ENCODE measurements at places on chromosomes 3 and 15.

DNA sequence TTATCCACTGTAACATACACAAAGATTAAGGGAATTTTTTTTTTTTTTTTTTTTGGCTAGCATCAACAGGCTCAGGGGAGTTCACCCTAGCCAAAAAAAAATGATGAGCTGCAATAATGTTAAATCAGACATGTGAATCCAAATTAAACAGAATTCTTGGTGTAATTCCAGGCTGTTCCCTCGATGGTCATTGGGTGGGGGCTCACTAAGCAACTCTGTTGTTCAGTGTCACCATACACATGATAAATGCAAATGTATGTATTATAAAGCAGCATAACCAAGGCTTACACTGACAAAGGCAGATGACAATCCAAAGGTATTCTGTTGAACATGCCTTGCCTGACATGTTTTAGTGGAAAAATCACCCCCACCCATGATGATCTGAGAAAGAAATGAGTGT, 29.0 kb downstream of the IL1RAP start:
- DNase-seq: no peak

DNA sequence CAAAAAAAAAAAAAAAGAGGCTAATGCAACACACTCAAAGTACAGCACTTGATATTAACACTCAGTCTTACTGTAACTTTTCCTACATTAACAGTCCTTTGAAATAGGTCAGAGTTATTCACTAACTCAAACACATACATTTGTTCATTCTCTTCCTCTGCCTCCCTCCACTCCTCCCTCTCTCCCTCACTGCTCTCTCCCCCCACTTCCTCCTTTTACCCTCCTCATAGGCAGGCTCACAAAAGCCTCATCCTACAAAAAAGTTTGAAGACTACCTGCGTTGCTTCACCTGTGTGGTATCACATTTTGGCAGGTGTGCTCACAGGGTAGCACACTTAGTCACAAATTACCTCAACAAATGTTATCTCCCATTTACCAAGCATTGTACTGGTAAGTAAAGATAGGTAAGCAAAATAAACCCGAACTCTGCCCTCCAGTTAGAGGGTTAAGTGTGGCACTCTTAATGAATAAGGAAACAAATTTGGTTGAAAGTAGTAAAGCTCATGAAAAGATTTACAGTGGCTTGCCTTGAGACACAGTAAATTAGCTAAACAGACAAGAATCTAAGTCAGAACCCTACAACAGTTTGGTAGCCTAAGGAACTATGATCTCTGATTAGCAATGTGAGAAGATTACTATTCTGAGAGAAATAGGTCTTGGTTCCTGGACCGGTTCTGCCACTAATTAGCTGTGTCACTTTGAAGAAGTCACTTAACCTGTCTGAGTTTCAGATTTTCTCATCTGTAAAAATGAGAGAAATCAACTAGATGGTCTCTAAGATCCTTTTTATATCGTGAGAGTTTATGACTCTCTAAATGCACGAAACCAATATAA, 151.0 kb upstream of the MLF1 start:
- no peak for DNase-seq

GRCh38 chr3:5423076-5423475, 235.6 kb downstream of the EDEM1 start:
- no peak for DNase-seq

DNA sequence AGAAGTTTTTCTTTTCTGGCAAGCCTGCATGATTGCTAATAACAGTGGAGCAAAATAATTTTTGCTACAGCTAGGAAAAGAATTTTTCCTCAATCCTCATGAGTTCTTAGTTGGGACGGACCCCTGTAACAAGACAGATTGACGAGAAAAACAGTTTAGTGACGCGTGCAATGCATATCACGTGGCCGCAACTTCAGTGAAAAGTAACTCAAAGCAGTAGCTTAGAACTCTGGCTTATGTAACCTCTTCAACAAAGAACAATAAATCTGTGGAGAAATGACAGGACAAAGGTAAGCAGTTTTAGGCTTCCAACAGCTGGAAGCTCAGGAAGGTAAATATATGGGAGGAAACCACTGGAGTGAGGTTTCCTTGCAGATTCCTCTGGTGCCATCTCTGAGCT, 19.7 kb downstream of the FAM107A start:
- DNase-seq: no peak

- no peak for DNase-seq
Measured at GRCh38 chr3:52086461-52086860, 30.1 kb upstream of the DUSP7 start.

DNA sequence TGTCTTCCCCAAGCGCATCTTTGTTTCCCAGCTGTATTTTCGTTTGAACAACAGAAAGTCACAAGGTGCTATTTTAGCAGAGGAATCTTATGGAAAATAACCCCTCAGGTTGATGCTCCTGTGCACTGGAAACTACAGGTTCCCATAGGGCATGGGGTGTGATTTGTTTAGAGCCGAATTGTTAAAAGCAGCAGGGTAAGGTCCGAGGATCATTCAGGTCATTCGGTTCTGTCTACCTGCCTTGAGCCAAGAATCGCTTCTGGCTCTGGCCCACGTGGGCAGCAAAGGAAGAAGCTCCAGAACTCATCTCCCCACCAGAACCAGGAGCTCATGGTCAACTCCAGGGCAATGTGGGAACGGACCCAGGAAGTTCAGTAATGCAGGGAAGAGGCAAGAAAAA, 116.7 kb upstream of the TPM1 start:
- no peak for DNase-seq

DNA sequence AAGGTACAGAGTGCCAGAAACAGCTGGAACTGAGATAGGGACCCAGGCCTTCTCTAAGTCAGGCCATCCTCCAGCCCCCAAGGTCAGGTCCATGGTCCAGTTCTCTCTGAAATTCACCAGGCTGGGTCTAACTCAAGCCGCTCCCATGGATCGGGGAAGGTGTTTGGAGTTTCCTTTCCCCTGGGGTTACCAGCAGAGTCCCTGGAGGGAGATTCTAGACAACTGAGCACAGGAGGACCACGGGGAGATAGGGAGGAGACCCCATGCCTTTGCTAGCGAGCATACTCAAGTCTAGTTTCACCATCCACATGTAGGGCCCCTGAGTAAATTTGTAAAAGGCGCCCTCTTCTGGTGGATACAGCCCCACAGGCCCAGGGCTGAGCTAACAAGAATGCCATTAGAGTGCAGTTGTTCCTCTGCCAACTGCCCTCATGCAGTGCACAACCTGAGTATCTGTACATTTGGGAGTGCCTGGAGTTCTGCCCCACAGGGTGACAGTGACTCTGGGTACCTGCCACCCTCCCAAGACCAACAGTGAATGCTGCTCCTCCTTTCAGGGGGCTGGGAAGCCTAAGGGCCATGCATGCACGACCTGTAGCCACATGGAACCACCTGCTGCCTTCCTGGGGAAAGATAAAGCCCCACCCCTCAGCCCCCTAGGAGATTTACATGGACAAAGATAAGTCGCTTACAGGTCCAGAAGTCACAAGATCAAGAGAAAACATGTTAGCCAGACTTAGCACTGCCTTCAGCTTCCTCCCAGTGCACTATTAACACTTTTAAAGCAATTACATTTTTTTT, 89.0 kb downstream of the IQSEC1 start:
- peak; percentile 44 for DNase-seq

DNA sequence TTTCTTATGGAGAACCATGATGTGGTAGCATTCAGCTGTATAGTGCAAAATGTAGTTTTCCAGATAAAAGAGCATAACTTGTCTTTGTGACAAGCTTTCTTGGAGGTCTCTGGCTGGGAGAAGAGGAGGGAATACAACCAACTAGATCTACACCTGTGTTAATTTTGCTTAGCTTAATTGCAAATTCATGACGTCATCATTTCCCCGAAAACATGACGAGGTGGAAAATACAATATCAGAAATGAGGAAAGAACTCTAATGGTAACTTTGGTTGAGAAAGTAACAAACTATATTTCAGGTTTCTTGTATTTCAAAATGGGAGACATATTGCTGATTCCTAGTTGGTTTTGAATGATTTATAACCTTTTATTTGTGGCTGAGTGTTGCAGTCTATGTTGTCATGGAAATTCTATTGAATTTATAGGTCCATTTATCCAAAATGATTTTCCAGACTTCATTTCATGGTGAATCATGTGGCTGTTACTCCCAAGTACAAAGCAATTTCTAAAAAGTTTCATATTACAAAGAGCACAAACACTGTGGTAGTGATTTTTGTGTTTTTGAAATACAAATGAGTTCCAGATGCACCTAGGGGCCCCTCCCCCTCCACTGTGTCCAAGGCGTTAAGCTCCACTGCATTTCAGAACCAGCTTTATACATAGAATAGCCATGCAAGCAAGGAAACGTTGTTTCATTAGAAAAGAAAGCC, 307.2 kb downstream of the FEZF2 start:
- DNase-seq: no peak

DNA sequence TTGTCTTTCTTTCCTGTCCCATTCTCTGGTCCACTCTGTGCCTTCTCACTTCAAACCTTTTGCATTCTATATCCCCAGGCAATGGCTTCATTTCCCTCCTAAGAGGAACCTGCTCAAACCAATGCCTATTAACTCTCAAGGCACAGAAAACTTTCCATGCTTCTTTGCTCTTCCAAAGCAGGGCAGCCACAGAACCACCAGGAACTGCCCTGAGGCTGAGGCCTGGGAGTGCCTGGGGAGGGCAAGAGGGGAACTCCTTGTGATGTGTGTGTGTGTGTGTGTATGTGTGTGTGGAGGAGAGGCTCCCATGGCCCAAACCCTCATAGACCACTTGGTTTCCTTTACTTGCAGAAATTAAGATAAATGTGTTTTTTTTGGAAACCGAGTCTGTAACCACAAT, 14.1 kb upstream of the PGPEP1L start:
- no peak for DNase-seq

DNA sequence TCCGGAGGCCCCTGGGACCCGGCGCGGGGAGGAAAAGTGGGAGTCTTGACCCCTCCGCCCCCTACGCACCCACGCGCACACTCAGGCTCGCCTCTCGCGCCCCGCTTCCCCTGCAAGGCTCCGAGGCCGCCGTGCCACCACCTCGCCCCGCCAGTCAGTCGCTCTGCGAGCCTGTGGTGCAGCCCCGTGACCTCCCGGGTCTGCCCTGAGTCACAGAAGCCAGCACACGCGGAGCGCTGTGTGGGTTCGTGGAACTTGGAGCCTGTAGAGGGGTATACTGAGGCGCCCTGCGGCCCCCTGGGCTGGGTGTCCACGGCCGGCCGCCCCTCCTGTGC, 380 bp upstream of the ALS2CL start:
- peak; percentile 43 for DNase-seq

GRCh38 chr15:59051873-59052861, 52.8 kb upstream of the CCNB2 start:
- DNase-seq: no peak

DNA sequence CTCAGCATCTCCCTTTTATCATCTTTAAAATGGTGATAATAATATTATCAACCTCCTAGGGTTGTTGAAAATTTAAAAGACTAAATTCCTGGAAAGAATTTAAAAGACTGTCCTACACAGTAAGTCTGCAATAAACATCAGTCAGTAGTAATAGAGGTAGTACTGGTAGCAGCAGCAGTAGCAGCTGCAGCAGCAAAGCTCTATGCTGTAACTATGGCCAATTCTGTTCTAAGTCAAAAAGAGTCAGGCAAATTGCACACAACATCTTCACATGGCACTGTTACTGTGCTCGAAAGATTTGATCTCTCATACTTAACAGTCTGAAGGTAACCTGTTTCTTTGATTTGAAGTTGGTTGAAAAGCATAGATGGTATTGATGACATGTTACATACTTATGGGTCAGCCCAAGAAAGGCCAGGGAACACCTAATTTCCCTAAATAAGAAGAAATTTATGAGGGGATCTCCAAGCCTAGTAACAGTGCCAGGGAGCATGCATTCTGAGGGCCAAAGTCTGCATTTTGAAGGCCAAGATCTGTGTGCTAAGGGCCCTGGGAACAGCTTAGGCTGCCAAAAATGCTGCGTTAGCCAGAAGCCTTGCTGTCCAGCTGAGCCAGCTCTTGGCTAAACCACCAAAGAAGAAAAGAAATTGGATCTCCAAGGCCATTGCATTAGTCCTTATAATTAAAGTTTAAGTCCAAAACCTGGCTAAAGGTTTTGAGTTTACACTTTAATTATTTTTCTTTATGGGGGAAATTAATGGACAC, 68.2 kb downstream of the SIDT1 start:
- no peak for DNase-seq

DNA sequence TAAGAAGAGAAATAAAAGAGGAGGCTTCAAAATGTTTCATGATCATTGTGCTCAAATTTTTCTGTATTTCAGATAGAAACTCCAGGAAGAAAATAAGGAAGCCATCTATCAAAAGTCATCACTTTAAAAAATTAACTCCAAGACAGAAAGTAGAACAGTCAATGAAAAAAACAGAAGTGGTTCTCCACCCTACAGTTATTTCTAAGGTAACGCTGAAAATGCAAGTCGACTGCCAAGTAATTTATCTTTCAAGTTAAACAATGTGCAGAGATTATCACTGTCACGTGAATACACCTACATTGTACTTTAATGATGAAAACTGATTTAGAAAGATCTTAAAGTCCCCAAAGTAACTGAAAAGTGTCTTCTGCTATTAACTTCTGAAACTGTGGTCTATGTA, 78.5 kb upstream of the SNRPA1 start:
- DNase-seq: no peak

- peak; percentile 13 for DNase-seq
Measured at GRCh38 chr15:88401996-88402656, 65.1 kb downstream of the MRPL46 start.

DNA sequence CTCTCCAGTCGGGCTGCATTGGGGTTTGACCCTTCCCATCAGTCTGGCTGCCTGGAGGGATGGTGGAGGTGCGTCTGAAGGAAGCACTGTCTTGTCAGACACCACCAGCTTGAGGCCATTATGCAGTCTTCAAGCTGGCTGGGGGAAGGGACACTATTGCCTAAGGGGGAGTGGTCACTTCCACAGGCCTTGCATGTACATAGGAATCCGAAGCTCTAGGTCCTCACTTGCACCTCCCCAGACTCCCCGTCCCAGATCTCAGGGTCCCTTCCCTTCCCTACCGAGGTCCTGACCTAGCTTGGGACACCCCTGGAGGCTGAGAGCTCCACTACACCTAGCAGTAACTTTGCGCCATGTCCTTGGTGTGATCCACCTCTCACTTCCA, 48.6 kb upstream of the KLF13 start:
- no peak for DNase-seq

DNA sequence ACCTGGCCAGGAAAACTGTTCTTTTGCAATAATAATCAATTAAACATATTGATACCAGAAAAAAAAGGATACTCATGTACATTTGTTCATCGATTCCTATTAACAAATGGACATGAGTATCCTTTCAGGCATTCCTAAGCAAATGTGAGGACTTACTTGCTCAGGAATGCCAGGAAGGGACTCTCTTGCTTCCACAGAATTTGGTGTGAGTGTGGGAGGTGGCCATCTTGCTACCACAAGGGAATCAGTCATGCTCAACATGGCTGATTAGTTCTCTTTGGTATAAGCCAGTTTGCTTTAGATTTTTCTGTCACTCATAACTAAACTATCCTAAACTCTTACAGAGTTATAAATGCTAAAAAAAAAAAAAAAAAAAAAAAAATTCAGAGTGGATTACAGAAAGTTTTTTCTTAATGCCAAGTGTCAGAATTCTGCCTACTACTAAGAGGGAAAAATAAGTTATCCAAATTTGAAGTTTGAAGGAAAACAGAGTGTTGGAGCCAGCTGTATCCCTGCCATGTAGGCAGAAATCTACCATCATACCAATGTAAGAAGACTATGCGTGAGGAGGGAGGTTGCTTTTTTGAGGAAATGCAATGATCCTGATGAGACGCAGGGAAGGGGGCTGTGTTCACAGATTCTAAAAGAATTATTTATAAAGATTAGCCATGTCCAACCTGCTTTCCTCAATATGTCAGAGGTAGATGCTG, 98.7 kb downstream of the PLD1 start:
- no peak for DNase-seq

GRCh38 chr3:196988241-196989029, 19.8 kb upstream of the PIGZ start:
- no peak for DNase-seq
